ENCODE measurements at places on chromosomes 3 and 15.

DNA sequence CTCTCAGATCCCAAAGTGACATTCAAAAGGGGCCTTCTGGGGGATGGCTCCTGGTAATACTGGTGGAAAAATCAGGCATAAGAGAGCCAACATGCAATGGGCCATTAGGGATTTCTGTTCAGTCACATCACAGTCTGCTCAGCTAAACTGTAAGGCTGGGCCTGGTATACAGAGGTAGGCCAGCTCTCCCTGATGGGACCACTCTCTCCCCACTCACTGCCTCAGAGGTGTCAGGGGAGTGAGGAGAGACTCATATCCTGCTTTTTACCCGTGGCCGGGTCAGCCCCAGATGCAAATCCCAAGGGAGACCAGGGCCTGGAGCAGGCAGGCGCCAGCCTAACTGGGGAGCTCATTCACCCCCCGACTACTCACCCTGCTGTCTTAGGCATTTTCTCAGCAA is 48.1 kb upstream of the TPM1 start:
- DNase-seq, result no peak

DNA sequence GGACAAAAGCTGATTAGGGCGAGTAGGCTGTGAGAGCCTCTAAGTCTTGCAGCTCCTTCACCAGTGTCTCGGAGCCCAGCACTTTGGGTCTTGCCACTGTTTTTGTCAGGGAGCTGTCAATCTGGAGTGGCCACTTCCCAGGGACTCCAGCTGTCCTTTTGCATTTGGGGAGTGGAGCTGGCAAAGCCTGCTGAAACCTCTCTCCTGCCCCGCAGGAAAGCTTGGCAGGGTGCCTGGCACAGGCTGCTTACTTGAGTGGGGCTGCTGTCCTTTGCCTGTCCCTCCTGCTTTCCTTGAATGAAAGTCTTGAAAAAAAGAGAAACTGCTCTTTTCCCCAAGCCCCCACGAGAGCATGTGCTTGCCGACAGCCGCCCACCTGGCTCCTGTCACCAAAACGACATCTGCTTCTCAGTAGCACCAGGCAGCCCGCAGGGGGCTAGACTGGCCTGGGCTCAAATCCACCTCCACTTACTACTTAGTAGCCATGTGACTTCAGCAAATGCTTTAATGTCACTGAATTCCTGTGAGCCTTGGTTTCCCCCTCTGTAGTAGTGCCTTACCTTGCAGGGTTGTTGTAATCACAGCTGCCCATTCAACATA is 13.7 kb downstream of the USP13 start:
- DNase-seq, result no peak

- DNase-seq, result no peak
Observed at GRCh38 chr15:82159922-82160321, 102.6 kb downstream of the EFL1 start.

DNA sequence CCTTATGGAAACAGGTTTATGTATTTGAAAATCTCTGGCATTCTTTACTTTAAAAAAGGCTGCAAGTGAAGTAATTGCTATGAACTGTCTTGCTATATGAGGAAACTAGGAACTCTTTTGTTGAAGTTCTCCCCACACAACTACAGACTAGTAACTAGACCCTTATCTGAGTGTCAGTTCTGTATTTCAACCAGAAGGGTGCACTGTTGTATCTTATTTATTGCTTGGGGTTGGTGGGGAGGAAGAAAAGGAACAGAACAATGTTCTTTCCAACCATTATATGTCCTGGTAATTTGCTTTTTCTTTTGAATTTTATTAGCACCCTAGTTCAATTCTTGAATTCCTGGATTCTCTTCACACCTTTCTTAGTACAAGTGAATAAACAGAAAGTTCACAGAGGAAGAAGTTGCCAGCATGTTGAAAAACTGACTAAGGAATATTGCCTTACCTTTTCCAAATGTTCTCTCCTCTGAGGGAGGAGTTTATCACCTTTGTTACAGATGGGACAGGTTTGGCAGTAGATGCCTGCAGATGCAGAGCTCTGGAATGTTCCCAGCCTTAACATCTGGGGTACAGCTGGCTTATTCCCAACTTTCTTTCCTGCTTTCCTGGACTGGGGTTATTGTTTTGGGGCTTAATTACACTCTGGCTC is 162.4 kb upstream of the CFAP20DC start:
- no peak for DNase-seq

GRCh38 chr3:115720983-115721382 is 97.7 kb downstream of the GAP43 start:
- no peak for DNase-seq

DNA sequence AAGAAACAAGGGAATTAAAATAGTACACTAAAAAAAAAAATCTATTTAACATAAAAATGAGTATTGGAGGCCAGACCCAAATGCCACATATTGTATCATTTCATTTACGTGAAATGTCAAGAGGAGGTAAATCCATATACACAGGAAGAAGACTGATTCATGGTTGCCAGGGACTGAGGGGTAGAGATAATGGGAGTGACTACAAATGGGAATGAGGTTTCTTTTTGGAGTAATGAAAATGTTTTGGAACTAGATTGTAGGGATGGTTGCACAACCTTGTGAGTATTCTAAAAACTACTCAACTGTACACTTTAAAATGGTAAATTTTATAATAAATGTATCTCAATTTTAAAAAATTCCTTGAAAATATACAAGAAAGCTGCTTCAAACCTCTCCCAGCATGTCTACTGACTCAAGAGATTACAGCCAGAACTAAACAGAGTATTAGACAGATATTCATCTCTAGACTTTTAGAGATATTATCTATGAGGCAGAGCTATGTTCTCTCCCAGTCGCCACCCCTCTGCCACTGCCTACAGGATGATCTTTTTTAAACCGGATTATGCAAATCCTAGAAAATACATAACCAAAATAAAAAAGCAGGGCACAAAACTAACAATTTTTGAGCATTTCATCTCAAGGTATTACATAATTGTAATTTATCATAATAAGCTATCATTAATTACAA is 6.2 kb downstream of the HLTF start:
- no peak for DNase-seq

- DNase-seq, result no peak
Observed at GRCh38 chr3:94083261-94083660, 20.4 kb downstream of the NSUN3 start.

DNA sequence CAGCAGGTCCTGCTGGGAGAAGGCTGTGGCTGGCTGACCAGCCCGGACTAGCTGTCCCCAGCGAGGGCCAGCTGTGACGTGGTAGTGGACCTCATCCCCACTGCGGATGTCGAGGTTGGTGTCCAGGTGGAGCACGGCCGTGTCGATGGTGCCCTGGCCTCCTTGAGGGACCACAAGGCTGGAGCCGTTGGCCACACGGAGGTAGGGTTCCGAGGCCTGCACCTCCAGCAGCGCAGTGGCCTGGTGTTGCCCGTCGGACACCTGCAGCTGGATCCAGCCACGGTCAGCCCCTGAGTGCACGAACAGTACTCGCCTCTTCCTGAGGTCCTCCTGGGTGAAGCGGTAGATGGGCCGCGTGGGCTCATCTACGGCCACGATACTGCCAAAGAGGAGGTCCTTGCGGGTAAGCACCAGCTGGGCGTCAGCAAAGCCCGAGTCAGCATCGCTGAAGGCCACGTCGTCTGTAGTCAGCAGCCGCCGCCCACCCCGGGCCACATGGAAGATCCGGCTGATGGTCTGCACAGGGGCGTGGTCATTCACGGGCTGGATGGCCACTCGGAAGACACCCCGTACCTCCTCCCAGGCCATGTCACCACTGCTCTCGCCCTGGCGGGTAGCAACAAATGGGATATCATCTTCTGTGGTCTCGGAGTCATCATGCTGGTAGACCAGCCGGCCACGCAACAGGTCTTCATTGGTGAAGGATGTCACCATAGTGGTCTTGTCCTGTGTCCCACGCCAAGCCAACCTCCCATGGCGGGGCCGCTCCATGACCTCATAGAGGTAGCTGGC is 25.0 kb downstream of the CSPG4 start:
- no peak for DNase-seq

GRCh38 chr15:101029971-101030661 is 111.0 kb downstream of the LRRK1 start:
- no peak for DNase-seq

- DNase-seq, result no peak
Observed at GRCh38 chr3:188169830-188170455, 16.0 kb downstream of the LPP start.

GRCh38 chr15:57667171-57667849 is 39.2 kb upstream of the POLR2M start:
- no peak for DNase-seq

- no peak for DNase-seq
Observed at GRCh38 chr3:103181160-103181559, 746.3 kb downstream of the ZPLD1 start.

GRCh38 chr15:68339481-68339880 is 61.9 kb downstream of the FEM1B start:
- DNase-seq, result no peak

DNA sequence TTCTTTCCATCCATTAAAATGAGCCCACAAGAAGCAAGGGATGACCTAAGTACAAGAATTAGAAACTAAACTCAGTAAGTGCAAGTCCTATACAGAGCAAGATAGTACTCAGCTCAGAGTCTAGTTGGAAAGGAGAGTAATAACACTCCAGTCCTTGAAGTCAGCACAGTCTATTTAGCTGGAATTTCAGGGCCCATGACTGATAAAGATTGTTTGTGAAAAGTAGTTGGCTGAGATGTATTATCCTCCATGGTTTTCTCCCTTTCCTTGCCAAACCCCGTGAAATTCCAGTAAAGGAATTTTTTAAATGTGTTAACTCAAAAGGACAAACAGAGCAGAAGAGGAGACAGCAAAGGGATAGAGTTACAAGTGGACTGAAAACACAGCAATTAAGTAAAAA is 127.2 kb upstream of the STT3B start:
- no peak for DNase-seq

- DNase-seq, result no peak
Observed at GRCh38 chr3:61184956-61185355, 66.3 kb downstream of the FHIT start.

DNA sequence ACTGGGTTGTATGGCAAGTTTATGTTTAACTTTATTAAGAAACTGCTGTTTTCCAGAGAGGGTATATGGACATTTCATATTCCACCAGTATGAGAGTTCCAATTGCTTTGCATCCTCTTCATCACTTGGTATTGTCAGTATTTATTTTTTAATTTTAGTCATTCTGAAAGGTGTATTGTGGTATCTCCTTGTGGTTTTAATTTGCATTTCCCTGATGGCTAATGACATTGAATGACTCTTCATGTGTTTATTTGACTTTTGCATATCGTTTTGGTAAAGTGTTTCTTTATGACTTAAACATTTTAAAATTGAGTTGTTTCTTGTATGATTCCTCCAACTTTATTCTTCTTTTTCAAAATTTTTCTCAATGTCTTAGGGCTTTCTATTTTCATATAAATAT is 44.4 kb downstream of the IL1RAP start:
- no peak for DNase-seq

GRCh38 chr3:178182337-178182779 is 353.9 kb upstream of the KCNMB2 start:
- DNase-seq, result no peak

- no peak for DNase-seq
Observed at GRCh38 chr3:134476306-134476705, 9.5 kb downstream of the ANAPC13 start.

DNA sequence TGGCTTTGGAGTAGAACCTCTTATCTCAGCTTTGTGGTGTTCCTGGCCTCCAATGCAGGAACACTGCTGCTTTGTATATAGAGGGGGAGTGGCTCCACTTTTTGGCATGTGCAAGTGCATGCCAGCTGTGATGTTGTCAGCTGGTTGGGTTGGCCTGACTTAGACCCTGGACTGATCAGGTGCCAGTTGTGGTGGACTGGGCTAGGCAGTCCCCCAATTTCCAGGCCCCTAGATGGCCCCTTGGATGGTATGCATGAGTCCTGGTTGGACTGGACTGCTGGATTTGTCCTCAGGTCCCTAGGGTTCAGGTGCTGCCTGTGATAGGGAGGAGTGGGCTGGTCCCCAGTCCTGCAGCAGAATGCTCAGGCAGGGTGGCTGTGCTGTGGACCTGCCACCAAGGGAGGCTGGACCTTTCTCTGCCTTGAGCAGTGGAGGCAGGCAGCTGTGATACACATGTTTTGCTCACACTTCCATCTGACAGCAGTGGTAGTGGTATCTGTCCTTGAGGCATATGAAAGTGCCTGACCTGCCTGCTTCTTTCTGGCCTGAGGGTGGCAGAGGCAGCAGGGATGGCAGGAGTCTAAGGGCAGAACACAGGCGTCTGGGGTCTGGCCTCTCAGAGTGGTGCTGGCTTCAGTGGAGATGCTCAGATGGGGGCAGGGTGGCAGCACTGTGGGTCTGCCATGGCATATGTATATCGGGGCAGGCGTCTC is 74.8 kb downstream of the STXBP5L start:
- DNase-seq, result no peak

DNA sequence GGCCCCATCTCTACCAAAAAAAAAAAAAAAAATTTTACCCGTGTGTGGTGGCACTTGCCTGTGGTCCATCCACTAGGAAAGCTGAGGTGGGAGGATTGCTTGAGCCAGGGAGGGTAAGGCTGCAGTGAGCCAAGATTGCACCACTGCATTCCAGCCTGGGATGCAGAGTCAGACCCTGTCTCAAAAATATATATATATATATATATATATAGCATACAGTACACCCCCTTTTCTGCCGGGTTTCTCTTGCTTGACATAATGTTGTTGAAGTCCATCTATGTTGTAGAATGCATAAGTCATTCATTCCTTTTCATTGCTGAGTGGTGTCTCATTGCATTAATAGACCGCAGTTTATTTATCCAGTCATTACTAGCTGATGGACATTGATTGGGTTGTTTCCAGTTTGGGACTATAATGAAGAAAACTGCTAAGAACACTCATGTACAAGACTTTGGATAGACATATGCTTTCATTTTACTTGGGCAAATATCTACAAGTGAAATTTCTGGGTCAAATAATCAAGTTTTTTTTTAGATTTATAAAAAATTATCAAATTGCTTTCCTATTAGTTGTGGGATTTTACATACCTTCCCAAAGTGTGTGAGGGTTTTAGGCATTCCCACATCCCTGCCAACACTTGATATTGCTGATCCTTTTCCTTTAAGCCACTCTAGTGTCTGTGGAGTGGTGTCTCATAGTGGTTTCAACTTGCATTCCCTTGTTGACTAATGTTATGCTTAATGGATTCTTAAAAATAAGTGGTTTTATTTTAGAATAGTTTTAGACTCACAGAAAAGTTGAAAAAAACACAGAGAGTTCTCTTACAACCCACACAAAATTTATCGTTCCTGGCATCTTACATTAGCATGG is 2.1 kb upstream of the PRR20G start:
- DNase-seq, result no peak

GRCh38 chr15:46394463-46394862 is 759.6 kb downstream of the SQOR start:
- no peak for DNase-seq
